Hematopoietic multipotent progenitor cell treated with erythropoietin and hydrocortisone succinate and interleukin-3 and kit ligand, for 6 days (in vitro differentiated cells): ENCODE measurements at places on chromosomes 3 and 15.

DNA sequence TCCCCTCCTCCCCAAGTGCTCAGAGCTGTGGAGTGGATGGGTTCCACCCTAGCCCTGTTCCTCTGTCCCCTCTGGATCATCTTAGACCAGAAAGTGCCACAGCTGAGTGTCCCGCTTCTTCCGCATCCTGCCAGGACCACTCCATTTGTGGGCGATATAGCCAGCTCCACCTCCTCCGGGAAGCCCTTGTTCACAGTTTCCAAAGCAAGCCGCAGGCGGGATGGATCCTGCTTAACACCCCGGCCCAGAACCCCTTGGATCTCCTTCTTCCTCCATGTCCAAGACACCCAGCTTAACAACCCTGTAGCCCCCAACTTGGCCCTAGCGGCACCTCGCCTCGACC is 490 bp upstream of the ALAS1 start:
- no peak for DNase-seq

DNA sequence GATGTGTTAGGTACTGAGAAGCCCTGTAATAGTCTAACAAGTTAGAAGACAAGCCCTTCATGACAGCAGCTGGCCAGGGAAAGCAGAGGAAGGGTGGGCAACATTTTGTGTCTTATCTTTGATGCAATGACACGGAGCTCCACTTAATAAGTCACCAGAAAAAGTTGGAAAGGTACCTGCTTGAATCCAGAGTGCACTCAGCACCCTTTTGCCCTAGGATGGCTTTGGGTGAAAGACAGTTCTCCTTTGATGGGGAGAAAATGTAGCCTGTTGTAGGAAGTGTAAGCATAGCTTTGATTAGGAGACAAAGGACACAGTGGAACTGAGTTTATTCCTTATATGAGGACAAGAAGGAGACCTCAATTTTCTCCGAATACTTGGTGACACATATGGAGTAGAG is 137.0 kb downstream of the ARPP21 start:
- no peak for DNase-seq

DNA sequence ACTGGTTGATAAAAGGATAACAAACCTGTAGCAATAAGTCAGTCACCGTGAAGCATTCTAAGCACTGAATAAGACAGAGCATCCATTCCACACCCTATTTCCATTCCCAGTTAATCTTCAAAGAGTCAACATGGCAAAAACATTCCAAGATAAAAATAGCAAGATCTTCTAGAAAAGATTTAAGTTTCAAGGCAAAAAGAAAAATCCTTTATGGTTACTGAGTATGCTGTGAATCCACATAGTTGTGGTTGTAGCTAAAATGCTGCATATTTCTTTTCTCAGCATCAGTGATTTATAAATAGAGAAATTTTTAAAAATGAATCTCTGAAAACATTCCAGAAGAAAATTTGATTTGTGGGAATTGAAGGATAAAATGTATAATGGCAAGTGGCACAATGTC is 21.1 kb downstream of the GAP43 start:
- no peak for DNase-seq

GRCh38 chr3:59660376-59660775 is 610.6 kb upstream of the CFAP20DC start:
- no peak for DNase-seq

DNA sequence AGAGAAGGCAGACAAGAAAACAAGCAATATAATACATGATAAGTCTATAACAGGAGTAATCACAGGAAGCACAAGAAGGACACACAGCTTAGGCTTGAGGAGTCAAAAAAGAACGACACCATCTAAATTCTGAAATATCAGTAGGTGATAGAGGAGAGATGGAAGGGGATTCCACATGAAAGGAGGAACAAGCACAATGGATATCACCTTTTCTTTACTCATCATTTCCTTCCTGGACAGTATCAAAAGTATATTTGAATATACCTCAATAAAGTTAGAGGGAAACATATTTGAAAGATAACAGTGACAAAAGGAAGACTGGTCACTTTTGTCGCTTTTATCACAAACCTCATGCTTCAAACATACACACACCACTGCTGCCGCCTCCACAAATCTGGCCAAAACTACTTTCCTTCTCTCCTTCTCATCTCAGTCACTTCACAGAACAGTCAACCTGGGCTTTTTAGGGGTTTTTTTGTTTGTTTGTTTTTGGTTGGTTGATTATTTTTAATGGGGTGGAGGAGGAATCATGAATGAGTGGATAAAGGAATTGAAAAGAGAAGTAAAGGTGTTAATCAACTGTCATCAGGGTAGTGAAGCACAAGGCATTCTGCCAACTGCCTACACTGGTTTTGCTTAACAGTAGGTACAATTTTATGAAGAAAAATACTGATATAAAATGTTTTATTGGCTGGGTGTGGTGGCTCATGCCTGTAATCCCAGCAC is 18.5 kb downstream of the DENND4A start:
- DNase-seq: peak; percentile 59
